Activated CD4-positive, alpha-beta T cell treated with anti-CD3 and anti-CD28 coated beads, Interleukin-2, amount 50 U/mL, for 4 hours (primary cell): ENCODE measurements at places on chromosomes 1 and 21.

DNA sequence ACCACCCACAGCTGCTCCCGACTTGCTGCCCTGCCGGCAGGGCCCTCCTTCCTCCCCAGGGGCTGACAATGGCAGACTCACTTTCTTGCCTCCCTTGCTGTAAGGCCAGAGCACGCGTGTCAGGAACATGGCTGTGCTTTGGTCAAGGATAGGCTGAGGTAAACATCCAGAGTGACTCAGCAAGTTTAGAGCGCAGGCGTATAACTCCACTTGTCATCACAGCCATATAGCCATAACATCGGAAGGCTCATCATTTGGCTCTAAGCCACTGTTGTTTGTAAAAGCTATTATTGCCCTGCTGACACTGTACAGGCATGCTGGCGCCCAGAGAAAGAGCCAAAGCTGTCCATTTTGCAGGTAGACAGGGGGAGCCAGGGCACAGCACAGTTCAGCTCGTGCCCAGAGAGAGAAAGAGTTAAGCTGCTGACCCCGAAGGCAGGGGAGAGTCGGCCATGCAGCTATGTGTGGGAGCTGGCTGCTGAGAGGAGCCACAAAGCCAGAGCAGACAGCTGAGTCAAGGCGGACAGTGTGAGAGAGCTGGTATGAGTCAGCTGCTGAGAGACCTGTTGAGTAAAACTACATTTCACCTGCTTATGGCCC is 60.6 kb downstream of the GNG4 start:
- DNase-seq, result no peak

DNA sequence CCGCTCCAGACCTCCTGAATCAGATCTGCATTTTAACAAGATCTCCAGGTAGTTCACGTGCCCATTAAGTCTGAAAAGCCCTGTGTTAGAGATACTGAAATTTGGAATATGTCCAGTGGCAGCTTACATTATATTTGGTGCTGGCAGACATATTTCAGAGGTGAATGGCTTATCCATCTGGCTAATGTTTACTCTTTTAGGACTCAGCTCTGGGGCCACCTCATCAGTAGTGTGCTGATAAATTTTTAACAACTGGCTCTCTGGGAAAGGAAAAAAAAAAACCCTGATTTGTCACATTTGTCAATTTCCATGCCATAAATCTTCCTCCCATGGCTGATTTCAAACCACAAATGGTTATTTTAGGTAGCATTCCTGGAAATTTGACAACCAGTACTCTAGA is 25.3 kb upstream of the SYT6 start:
- DNase-seq, result no peak

DNA sequence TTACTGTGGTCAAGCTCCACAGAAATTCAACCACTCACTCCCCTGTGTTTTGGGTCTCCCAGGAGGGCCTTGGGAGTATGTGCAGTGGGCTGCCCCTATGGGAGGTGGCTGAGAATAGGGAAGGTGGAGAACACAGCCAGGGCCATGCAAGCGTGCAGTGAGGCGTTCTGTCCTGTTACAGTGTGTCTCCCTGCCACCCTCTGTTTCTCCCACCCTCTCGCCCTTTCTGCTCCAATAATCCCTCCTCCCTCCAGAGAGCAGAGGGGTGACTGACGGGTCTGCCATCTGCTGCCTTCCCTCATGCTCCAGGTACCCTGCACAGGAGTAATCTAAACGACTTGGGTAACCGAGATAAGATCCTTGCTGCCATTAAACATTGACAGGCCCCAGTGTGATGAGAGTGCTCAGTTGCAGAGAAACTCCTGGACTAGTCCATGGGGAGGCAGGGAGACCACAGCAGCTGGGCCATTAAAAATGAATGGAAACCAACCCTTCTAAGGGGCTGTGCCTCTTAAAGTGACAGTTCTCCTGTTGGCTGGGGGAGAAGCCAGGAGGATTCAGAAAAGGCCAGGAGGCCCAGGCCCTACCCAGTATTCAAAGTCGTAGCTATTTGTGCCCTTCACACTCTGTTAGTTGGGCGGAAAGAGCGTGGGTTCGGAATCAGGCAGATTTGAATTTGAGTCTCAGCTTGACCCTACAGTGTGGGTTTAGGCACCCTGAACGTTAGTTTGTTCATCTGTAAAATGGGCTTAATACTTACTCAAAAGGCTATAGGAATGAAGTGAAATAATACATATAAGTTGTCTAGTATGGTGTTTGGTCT is 22.4 kb upstream of the BTG2 start:
- no peak for DNase-seq

- no peak for DNase-seq
These were observed 10.2 kb downstream of the CAMK1G start for GRCh38 chr1:209593747-209594146.

DNA sequence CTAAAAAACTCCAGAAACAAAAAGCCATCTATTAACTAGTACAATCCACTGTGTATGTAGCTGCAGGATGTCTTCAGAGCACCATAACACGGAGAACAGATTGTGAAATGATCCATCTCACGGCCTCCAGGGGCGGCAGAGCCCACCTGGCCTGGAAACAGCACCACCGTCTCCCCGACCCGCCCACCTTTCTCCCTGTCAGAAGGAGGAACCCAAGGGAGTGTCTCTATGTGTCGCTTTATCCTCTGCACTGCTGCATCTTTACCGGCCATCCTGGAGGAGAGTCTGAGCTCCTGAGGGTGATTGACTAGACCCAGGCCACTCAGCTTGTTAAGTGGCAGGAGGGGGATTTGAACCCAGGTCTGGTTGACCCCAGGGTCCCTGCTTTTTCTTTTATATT is 405.0 kb downstream of the MATN1 start:
- no peak for DNase-seq

DNA sequence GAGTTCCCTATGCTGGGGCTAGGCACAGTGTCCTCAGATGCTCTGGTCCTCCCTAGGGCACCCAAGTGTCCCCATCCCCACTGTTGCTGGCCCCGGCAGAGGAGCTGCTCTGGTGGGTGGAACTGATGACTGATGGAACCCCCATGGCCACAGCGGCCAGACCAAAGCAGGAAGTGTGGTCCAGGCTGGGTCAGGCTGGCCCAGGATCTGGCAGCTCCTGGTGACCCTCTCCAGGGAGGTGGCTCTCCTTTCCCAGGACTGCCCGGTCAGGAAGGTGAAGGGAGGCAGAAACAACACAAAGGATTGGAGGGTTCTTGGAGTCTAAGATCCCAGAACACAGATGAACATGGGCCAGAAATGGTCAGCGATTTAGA is 1.1 kb downstream of the NKAIN1 start:
- no peak for DNase-seq

DNA sequence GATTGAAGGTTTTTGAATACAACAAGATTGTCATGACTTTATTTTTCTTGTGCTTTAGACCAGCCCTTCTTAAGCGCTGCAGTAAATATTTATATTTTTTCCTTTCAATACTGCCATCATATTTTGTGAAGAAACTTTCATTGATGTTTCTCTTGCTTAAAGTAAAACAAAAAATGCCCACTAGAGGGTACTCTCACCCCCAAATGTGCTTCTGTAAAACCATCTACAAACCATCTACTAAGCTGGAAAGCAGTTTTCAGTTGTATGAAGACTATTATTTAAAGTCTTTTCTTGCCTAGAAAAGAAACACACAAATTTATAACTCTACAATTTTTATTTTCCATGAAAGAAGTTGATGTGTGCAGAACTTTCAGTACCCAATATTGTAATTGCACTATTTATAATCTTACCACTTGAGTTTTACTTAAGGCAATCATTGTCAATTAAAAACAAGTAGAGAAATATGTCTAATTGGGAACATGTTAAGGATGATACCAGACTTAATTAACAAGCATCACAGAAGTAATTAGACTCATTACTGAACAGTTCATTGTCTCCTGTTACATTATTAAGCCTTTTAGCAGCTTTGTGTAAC is 10.7 kb downstream of the LEPR start:
- DNase-seq, result no peak

- no peak for DNase-seq
These were observed 258.9 kb downstream of the PTBP2 start for GRCh38 chr1:96980448-96980847.

DNA sequence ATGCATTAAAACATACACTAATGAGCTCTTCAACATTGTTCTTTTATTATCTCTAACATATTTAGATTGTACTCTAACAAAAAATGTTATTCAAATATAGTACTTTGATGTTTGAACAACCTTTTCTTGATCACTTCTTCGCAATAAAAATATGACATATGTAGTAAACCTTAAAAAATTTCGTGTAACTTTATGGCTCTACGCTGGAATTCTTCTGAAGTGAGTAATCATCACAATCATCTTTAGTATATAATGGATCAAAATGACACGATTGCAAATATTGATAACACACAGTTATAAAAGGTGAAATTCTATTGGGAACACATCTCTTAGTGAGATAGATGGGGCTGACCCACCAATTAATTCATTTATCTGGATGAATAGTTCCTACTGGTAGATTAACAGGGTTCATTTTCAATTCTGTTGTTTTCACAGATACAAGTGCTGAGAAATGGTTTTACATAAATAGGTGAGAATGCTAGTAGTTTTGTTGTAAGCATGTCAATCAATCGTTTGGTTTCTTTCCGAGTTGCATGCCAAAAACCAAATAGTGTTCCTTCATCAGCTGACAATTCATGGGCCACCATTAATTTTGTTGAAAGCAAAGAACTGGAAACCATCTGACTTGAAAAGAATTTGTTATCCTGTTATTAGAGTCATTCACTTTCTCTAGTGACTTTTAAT is 1.5 kb upstream of the ZMPSTE24 start:
- no peak for DNase-seq

DNA sequence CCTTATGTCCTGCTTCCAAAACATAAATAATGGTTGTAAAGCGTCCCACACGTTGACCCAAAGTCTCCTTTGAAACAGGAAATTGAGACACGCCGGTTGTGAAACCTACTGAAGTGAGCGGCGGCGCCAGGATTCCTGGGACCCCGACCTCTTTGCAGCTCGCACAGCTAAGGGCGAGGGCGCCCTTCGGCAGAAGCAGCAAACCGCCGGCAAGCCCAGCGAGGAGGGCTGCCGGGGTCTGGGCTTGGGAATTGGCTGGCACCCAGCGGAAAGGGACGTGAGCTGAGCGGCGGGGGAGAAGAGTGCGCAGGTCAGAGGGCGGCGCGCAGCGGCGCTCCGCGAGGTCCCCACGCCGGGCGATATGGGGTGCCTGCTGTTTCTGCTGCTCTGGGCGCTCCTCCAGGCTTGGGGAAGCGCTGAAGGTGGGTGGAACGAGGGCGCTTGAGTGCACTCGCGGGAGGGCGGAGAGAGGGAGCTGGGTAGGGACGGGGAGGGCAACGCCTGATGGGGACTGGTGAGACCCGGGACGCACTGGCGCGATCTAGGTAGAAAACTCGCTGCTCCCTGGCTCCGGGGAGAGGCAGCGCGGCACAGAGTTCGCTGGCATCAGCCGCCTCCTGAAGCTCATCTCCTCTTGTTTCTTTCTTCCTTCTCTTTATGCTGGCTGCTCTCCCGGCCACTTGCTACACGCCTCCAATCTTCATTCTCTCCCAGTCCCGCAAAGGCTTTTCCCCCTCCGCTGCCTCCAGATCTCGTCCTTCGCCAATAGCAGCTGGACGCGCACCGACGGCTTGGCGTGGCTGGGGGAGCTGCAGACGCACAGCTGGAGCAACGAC is at the start of gene CD1D:
TSS of gene CD1D (plus strand) at position 155 of the 836 bp plus-strand sequence. CDS start at position 362, 207 bp downstream.
- no peak for DNase-seq

- DNase-seq, result no peak
These were observed 123.3 kb upstream of the GRIK3 start for GRCh38 chr1:37157634-37158033.

GRCh38 chr21:37561506-37561905 is 194.9 kb downstream of the DYRK1A start:
- DNase-seq, result no peak

- no peak for DNase-seq
These were observed 642 bp upstream of the PARP1 start for GRCh38 chr1:226408285-226409184.

- DNase-seq, result no peak
These were observed 6.2 kb downstream of the COL18A1 start for GRCh38 chr21:45410865-45411809.

DNA sequence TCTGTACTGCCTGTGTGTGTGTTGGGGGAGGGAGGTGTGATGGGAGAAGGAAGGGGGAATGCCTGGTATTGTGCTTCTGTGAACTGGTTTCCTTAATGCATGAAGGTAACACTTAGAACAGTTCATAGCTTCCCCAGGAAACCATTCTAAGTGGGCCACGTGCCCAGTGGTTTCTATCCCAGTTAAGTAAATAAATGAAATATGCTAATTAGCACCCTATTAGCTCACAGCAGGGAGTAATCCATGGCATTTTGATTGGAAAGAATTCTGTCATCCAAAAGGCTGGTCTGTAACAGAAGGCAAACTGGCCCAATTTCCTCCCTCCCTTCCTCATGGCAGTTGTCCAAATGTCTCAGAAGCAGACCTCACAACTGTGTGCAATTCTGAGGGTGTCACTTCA is 199.3 kb downstream of the TTLL7 start:
- no peak for DNase-seq

GRCh38 chr1:78132948-78133322 is 87.2 kb downstream of the GIPC2 start:
- DNase-seq, result no peak

- no peak for DNase-seq
These were observed 219.3 kb downstream of the ST6GALNAC3 start for GRCh38 chr1:76293831-76294230.

DNA sequence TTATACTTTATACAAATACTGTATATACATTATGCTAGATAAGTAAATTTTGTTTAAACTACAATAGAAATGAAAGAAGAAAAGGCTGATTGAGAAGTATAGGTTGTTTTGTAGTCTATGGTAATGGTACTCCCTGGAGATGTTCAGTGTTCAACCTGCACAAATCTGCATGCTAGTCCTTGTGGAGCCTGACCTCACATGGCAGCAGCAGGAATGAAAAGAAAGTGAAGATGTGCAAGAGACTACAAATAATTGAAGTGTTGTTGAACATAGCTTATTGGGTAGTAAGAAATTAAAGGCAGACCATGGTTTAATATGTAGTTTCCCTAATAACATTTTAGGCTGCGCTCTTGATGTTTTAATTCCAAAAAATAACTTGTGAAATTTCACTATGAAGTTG is 201.2 kb downstream of the TGFB2 start:
- DNase-seq, result no peak

DNA sequence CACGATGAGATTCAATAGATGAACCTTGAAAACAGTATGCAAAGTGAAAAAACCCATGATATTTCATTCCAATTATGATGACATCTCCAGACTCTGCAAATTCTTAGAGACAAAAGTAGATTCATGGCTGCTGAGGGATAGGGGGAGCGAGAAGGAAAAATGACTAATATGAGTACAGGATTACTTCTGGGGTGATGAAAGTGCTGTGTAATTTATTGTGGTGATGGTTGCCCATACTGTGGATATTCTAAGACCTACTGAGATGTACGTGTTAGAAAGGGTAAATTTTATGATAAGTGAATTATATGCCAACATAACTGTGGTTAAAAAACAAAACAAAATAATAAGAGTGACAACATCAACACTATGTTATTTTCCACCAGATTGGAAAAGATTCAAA is 18.9 kb upstream of the RGS7 start:
- no peak for DNase-seq

DNA sequence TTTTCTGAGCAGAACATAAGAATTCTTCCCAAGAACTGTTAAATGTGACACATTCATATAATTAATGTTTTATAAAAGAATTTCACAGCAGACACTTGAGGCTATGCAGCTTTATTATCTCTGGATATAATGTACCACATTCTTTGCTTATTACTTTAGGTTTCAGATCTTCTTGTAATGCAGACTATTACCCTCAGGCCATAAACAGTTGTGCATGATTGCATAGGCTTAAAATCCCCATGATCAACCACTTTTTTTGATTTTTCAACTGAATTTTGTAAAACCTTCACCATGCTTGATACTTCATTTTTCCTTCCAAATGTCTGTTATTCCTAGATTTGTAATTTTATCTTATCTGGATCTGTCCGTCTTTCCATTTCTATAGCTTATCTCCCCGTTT is 1355.7 kb downstream of the BRINP3 start:
- no peak for DNase-seq
